Stimulated activated CD8-positive, alpha-beta memory T cell treated with anti-CD3 and anti-CD28 coated beads, Interleukin-2, amount 100 ng/mL, for 48 hours (primary cell): ENCODE measurements at places on chromosomes 16 and 17.

DNA sequence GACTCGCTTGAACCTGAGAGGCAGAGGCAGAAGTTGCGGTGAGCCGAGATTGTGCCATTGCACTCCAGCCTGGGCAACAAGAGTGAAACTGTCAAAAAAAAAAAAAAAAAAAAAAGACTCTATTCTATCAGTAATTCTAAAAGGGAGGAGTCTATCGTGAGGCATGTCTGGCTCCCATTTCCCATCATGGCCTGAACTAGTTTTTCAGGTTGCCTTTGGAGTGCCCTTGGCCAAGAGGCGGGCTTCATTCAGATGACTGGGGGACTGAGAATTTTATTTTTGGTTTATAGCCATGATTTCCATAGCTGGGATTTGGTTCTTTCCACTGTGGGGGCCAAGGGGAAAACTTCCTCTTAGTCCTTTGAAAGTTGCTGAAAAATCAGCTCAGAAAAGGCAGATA, 3.5 kb upstream of the SNX29 start:
- DNase-seq: no peak

GRCh38 chr17:5975661-5976060, 94.5 kb upstream of the WSCD1 start:
- DNase-seq: no peak

DNA sequence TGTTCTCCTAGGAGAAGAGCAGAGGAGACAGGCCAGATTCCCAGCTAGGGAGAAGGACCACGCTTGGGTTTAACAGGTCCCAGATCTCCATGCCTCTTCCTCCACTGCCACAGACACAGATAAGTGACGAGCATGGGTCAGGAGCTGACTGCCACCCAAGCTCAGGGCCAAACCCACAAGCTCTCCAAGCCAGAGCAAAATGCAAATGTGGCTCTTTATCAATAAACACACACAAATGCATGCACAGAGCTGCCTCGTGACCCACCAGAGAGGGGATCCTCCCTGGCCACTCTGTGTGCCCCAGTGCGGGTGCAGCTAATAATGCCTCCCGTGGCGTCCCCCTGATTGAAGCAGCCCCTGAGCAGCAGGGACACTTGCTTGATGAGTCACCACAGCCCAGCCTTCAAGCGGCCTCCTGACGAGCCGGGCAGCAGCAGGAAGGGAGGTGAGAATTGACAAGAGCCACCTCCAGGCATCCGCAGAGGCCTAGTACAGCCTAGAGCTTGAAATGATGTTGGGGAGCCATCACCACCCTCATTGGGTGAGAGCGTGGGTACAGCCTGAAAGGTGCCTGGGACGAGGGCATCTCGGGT, 143.9 kb downstream of the CCDC182 start:
- no peak for DNase-seq

DNA sequence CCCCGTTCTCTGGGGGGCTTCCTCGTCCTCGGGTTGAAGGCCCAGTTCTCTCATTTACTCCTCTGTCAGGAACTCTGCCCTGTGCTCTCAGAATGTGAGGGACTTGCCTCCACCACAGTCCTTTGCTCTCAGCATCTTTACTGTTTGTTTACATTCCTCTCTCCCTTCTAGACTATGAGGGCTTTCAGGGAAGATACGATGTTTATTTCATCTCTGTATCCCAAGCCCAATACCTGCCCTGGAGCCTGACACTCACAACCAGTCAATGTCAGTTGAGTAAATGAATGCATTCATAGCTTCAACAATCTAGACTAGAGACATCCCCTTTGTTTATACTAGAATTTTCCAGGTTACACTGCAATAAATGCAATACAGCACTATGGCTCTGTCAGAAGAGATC, 409.6 kb upstream of the CDH11 start:
- no peak for DNase-seq

DNA sequence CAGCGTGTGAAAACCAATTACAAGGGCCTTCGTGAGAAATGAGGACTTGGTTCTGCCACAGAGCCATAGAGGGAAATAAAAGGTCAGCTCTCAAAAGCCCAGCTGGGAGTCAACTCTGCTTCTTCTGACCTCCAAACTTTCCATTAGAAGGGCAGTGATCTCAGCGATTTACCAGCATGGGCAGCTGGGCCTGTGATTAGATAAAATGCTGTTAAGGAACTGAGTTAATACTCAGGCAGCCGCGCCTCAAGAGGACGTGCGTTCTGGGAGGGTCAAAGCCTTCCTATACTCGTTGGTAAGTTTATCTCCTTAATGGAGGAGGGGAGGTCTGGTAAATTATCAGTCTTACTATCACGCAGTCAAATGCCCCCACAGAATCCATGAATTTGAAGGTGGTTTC, 480.2 kb upstream of the ERCC4 start:
- DNase-seq: no peak

DNA sequence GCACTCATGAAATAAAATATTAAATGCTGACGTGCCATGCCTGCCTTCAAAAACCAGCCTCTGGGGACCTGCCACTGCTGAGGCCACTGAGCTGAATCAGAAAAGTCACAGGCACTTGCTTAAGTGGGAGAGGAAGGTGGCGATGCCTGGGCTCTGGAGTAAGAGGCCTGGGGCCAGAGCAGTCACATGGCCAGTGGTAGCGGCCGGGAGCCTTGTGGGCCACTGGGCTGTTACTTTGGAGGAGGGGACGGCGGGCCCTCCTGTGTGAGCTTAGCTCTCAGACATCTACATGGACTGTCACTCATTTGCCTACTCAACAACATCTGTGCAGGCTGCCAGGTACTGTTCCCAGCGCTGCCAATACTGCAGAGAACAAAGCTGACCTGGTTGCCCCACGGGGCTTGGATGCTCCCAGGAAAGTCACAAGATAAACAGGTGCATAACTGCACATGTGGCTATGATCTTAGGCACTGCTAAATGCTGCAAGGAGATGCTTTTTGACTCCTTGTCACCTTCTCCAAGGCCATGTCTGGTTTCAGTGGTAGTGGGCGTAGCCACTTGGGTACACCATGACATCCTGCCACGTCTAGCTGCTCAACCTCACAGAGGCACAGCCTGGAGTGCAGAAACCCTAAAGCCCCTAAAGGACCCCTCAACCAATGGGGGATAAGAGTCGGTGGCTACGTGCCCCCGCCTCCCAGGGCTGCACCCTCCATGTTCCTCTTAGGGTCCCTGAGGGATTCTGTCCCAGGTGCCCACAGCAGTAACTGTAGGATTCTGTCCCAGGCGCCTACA, 11.6 kb downstream of the COTL1 start:
- DNase-seq: no peak

DNA sequence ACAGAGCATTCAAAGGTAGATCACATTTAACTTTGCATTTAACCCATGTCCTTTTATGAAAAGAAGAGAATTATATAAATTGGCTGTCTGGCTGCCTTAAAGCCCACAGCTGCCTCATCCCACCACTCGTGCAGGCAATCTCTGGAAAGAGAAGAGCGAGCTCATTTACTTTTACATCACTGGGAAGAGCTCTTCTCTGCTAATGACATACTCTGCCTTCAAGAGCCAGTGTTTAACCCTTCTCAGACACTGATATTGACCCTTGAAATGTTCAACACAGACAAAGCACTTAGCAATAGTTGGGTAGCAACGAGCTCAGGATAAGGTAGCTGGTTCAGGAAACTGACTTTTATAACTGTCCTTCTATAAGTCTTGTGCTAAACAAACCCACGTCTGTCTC, 6.8 kb downstream of the KRT38 start:
- DNase-seq: no peak

DNA sequence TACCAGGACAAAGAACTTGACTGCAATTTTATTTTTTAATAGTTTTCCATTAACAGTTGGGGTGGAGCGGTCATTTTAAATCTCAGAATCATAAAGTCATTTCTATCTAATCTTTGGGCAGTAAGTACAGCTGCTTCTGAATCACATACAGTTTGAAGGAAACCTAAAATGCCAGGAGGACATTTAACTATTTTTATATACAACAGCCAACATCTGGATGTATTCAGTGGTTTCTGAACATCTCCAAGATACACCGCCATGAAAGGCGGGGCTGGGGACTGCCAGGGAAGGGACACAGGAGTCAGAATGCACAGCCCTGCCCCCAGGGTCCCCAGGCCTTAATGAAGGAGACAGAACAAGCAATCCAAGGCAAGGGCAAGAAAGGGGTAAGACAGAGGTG, 392.3 kb downstream of the SLC39A11 start:
- DNase-seq: no peak

DNA sequence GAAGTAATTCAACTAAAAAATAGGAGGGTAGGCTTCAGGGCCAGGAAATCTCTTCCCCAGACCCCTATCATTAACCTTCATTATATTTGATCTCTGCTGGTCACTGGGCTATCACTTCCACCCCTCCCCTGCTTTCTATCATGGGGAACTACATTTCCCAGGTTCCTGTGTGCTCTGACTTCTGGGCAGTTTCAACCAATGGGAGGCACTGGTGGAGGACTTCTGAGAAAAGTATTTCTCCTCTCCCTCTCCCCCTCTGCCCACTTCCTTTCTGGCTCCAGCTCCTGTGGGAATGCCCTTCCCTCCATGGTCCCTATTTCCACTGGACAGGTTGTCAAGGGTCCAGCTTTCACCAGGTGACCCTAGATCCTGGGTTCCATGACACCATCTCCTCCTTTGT, 364.4 kb downstream of the C16orf95 start:
- no peak for DNase-seq
